ENCODE measurements at places on chromosomes 11 and 22.

DNA sequence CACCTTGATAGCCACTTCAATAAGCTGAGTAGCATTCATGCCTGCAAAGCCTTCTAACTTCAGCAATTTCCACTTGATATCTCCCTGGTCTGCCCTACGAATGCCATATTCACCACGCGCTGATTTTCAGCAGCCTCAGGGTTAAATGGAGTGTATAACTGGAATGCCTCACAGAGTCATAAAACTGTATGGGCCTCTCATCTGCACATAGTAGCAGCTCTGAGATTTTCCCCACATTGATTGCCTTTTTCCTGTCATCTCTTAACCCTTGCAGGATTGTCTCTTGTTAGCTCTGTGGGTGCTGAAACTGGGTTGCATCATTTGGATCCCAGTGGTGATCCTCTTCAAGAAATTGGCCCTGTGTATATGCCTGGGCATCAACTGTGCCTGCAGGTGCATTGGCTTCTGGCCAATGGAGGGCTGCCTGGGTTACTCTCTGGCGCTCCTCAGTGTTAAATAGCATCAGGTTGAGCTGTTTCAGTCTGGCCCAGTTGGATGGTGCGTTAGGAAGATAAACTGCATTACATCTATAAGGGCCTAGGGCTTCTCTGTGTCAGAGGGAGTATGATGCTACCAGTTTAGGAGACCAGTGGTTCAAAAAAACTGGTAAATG, 17.4 kb upstream of the GLYATL1 start:
- DNase-seq, result no peak

- DNase-seq, result no peak
Measured at GRCh38 chr11:119752345-119752871, 23.4 kb upstream of the NECTIN1 start.

- DNase-seq, result no peak
Measured at GRCh38 chr11:38593649-38594048, 1995.6 kb upstream of the RAG2 start.

DNA sequence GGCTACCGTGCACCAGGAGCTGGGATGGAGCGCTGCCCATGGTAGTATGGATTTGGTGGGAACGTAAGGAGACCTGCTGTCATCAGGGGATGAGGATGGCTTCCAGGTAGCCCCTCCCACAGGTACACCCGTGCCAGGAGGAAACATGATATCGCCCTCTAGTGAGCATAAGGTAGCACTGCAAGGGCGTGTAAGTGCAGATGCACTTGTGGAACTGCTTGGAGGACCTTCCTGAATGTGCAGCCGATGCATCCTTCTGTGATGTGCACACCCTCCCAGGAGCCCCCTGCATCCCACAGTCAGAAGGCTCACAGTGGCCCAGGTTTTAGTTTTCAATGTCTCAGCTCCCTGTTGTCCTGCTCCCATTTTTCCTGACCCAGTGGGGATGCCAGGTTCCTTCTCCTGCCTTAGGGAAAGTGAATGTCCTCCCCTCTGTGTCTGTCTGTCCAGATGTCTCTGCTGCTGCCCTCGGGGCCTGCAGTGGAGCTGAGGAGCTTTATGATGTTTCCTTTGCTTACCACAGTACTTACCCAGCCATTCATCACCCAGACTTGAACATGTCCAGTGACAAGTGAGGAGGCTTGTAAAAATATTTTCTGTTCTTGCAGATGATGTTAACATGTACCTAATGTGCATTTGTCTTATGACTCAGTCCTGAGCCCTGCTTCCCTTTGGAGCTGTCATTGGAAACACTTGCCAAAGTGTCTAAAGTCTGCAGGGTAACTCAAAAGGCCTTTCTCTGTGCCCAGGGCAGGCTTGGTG, 49.2 kb downstream of the DBX1 start:
- peak; percentile 56 for DNase-seq

DNA sequence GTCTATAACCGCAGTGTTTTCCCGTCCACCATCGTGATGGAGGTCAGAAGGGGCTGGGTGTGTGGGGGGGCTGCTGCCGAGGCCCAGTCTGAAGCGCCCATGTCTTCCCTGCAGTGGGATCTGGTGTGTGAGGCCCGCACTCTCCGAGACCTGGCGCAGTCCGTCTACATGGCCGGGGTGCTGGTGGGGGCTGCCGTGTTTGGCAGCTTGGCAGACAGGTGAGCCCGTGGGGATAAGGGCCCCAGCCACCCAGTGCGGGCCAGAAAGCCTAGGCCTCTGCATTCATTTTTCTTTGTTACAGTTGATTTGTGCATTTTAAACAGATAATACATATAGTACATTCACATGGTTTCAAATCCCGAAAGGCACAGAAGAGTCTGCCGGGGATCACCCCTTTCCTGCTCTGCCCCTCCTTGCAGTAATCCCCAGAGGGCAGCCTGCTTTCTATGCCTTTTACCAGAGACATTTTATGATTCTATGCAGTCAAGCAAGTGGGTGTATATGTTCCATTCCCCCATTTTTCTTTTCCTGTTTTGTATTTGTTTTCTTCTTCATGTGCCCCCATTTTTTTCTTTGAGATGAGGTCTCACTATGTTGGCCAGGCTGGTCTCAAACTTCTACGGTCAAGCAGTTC, 32.6 kb downstream of the CAPN1 start:
- no peak for DNase-seq

DNA sequence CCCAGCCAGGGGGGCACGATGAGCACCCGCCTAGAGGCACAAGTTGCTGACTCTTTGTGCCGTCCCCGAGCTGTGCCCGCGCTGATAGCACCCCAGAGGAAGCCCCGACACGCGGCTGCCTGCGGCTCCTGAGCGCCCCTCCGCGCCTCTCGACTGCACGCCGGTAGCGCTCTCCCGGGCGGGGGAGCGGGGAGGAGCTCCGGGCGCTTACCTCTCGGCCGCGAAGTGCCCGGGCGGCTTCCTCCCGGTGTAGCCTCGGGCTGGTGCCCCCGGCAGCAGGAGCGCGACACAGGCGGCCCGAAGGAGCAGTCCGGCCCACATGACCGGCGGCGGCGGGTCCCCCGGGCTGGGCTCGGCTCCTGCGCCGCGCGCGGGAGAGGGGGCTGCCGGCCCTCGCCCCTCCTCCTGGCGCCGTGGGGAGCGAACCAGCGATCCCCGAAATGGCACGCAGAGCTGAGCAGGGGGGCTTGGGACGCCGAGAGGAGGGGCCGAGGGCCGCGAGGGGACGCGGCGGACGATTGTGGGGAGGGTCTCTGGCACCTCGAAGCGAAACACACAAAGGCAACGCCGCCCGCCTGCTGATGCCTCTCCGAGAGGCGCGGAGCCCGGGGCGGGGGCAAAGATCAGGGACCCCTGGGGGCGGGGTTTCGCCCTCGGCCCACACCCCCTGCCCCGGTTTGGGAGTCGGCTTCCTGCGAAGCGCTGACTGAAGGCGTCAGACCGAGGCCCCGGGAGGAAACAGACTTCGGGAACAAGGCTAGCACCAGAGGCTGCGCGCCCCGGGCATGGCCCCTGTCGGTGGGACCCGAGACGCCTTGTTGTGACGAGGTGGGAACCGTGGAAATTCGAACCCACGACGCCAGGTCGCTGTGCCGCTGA, at the start of gene VWCE:
TSS of gene VWCE (minus strand) at position 600 of the 879 bp plus-strand sequence. CDS start at position 321, 279 bp downstream.
- peak; percentile 96 for DNase-seq

- no peak for DNase-seq
Measured at GRCh38 chr11:116170526-116171120, 602.2 kb downstream of the BUD13 start.

DNA sequence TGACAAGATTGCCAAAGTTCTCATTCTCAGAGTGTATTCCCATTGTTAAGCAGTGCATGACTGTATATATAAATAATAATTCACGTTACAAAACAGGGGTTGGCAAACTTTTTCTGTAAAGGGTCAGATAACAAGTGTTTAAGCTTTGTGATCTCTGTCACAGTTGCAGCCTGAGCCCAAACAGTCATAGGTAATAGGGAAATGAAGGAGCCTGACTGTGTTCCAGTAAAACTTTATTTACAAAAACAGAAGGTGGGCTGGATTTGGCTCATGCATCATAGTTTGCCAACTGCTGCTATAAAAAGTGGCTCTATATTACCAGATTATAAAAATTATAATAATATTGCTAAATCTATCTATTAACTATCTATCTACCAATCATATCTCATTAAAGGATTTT, 3.5 kb downstream of the MMP7 start:
- DNase-seq, result no peak

DNA sequence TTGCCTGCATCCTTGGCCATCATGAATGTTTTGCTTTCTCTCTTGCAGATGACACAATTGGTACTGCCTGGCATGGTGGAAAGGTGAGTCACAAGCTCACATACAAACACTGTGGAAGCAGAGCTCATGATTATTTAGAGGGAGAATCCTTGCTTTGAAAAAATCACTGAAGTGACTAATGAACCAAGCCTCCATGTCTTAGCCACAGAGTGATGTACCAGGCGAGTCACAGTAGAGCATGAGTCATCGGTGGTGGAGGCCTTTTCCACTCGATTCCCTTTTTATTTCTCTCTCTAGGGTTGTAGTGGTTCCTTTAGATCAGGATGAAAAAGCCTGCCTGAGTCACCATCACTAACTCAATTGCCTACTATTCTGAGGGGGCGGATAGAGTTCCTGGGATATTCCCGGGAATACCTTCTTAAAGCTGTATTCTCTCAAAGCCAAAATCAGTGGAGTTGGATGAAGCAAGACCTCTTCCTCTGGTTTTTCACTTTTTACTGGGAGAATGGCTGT, 49.6 kb upstream of the ALKBH3 start:
- DNase-seq, result no peak

- no peak for DNase-seq
Measured at GRCh38 chr22:19981171-19981960, 35.3 kb downstream of the ARVCF start.

DNA sequence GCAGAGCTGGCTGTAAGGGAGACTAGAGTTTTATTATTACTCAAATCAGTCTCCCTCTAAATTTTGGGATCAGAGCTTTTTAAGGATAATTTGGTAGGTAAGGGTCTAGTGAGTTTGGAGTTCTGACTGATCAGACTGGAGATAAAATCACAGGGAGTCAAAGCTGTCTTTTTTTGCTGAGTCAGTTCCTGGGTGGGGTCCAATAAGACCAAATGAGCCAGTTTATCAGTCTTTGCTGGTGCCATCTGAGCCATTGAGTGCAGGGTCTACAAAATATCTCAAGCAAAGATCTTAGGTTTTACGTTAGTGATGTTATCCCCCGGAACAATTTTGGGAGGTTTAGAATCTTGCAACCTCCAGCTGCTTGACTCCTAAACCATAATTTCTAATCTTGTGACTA, 935.1 kb upstream of the RAG2 start:
- DNase-seq, result no peak

DNA sequence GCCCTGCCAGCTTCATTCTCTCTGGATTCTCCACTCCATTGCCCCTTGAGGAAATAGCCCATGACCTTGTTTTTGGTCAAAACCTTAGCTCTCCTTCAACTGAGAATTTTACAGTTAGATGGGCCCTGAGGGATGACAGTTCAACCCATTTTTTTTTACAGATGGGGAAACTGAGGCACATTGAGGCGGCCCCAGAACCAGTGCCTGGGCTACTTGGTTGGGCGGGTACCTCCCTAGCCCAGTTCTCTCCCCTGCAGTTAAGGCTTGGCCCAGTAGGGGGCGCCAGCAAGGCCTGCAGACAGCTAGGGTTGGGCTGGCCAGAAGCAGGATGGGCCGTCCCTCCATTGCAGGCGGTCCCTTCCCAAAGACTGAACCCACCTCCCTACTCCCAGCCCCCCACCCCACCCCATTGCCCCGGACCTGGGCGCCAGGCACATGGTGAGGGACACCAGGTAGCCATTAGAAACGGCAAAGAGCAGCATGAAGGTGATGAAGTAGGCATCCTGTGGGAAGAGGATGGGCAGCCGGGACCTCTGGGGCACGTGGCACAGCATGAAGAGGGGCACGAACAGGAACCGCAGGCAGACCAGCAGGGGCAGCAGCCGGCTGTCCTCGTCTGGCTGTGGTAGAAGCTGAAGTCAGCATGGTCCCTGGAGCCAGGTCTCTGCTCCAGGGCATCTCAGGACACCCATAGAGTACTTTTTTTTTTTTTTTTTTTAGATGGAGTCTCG, 7.6 kb downstream of the SLC29A2 start:
- peak; percentile 82 for DNase-seq

DNA sequence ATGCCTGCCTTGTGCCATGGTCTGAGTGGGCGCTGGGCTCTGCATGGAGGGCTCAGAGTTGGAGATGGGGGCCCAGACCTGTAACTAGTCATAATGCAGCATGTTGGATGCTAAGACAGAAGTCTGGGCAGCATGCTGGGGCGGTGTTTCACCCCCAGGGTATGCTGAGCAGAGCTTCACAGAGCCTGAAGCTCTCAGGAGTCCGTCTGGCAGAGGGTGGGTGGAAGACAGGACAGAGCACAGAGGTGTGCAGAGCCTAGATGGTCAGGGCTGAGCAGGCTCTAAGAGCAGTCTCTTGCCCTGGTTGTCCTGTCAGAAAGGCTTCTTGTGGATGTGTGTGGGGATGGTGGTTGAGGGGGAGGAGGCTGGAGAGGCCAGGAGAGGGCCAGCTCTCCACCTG, 7.2 kb downstream of the TAF6L start:
- no peak for DNase-seq

GRCh38 chr11:15591112-15591537, 476.4 kb downstream of the INSC start:
- no peak for DNase-seq

- no peak for DNase-seq
Measured at GRCh38 chr11:98895936-98896335, 124.8 kb upstream of the CNTN5 start.

DNA sequence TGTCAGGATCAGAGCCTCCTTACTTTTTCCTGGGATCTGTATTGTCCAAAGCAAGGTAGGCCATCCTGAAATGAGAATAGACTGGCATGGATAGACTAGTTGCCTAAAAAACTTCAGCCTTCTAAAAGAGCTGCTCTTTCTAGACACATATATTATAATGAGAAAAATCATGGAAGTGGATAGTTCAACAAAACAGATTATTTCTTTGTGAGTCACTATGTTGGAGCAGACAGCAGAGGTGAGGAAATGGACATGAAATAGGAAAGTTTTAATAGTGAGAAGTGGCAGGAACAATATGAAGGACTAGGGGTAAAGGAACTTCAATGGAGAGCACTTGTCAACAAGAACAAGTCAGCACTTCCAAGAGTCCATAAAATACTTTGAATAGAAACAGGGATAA, 101.9 kb upstream of the ANO3 start:
- no peak for DNase-seq

Measured in GM12891 (cell line).